Activated CD4-positive, alpha-beta T cell treated with anti-CD3 and anti-CD28 coated beads, Interleukin-2, amount 50 U/mL, for 1 hour (primary cell): ENCODE measurements at places on chromosomes 2 and 18.

DNA sequence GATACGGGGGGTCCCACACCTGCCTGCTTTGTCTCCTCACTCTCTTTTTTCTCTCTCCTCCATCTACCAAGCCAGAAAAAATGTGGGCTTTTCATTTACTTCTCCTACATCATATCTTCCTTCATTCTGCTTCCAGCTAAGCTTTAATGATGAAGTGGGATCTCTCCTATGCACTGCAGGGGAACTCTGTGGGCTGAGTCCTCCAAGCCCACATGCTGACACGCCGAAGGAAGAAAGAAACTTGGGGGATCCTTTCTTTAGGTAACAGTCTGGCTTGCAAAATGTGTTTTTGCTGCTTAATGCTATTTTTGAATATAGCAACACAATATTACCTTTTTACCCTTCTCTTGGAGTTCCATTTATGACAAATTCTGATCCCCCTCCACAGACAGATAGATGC lies 33.6 kb upstream of the YWHAQ start:
- no peak for DNase-seq

- no peak for DNase-seq
These were observed 382.2 kb upstream of the HNRNPA3 start for GRCh38 chr2:176830362-176830761.

GRCh38 chr2:127101048-127101611 lies 5.8 kb downstream of the BIN1 start:
- no peak for DNase-seq

GRCh38 chr2:54927085-54927750 lies 123.0 kb downstream of the RTN4 start:
- no peak for DNase-seq

GRCh38 chr18:75344161-75344560 lies 83.3 kb downstream of the SMIM21 start:
- DNase-seq: no peak

DNA sequence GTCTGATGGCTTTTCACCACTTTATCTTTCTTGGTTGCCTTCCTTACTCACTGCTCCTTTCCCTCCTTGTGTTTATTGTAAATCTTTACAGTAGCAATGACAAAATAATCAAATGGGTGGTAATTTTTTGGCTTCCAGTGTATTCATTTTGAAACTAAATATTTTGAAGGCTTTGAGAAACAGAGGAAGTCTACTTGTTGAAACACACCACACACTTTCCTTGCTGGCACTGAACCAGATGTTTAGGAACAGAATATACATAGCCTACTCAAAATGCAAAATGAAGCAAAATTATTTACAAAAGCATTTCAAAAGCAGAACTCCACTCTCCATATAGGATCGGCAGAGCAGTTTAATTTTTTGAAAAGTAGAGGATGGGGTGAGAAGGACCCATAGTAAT lies 189.8 kb downstream of the LTBP1 start:
- no peak for DNase-seq

DNA sequence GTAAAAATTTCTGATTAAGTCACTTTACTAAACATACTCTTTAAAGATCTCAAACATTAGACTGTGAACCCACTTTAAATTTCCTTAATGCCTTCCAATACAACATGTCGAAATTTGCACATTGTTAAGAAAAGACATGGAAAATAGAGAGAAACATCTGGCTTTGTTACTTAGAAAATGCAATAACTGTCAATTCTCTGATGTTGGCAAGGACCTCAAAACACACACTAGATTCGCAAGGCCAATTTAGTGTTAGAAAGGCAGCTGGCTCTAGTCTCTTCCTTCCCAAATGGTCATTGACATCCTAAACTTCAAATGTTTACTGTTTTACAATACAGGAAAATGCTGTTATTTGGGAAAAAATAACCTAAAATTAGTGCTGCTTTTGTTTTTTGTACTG lies 110.6 kb downstream of the UPP2 start:
- no peak for DNase-seq

GRCh38 chr18:10736984-10737383 lies 211.2 kb downstream of the NAPG start:
- DNase-seq: no peak

- DNase-seq: no peak
These were observed 1.6 kb downstream of the CRIM1 start for GRCh38 chr2:36356990-36357846.

- DNase-seq: no peak
These were observed 97.4 kb downstream of the FSIP2 start for GRCh38 chr2:185835974-185836373.

DNA sequence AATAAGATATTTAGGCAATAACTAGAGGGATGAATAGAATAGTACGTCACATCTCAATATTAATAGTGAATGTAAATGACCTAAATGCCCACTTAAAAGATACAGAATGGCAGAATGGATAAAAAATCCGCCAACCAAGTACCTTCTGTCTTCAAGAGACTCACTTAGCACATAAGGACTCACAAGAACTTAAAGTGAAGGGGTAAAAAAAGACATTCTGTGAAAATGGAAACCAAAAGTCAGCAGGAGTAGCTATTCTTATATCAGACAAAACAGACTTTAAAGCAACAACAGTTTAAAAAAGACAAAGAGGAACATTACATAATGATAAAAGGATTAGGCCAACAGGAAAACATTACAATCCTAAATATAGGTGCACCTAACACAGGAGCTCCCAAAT lies 56.7 kb upstream of the DSC1 start:
- no peak for DNase-seq

DNA sequence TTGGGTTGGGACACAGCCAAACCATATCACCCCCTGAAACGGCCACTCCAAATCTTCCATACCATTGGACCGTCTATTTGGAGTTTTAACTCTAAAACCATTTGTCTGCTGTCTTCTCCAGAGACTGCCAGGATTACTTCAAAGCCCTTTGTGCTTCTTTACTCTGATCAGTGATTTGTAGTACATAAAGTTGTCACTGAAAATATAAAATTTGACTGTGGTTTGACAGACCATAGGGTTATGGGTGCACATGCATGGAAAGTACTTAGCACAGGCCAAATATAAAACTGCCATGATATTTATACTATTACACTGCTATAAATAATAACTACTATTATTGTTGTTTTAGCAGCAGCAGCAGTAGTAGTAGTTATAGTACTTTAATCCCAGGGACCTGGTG lies 53.7 kb upstream of the AQP4 start:
- DNase-seq: no peak

GRCh38 chr2:234641086-234641485 lies 144.2 kb upstream of the ARL4C start:
- DNase-seq: no peak

DNA sequence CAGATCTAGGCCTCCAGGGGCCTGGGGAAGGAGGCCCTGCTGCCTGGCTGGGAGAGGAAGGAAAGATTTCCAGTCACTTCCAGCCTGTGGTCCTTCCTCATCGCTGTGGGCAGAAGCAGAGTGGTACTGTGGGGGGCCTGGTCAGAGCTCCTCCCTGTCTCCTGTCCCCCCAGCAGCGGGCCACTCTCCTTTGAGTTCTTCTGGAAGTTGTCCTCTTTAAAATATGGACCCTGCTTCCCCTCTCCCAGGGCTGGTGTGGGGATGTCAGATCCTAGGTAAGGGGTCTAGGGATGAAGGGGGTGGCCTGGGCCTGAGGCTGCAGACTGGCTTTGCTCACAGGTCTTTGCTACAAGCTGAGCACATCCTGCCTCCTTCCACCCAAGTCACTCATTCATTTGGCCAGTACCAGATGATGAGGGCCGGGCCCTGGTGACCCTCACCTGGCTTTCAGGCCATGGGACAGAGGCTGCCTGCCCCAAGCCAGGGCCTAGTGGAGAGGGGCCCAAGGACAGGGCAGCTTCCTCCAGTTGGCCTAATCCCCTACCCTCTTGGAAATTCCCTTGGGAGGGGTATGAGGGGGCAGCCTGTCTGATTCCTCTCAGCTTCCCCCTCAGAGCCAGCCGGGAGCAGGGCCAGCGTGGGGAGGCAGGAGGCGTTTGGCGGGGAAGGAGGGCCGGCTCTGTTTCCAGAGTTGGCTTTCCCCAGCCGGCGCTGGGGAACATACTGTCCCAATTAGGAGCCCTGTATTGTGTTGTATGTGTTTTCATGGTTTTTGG lies 231.9 kb downstream of the DYSF start:
- no peak for DNase-seq

- no peak for DNase-seq
These were observed 123.8 kb downstream of the CYP26B1 start for GRCh38 chr2:72023678-72024390.

- DNase-seq: no peak
These were observed 97.2 kb downstream of the B3GNT2 start for GRCh38 chr2:62293151-62293489.

- DNase-seq: no peak
These were observed 343.9 kb upstream of the ACVR2A start for GRCh38 chr2:147500819-147501395.

- no peak for DNase-seq
These were observed at the start of gene POU3F3 for GRCh38 chr2:104853534-104854497. TSS of gene POU3F3 (plus strand) at chr2:104854115. CDS start at chr2:104855511, 1,396 bp downstream.

DNA sequence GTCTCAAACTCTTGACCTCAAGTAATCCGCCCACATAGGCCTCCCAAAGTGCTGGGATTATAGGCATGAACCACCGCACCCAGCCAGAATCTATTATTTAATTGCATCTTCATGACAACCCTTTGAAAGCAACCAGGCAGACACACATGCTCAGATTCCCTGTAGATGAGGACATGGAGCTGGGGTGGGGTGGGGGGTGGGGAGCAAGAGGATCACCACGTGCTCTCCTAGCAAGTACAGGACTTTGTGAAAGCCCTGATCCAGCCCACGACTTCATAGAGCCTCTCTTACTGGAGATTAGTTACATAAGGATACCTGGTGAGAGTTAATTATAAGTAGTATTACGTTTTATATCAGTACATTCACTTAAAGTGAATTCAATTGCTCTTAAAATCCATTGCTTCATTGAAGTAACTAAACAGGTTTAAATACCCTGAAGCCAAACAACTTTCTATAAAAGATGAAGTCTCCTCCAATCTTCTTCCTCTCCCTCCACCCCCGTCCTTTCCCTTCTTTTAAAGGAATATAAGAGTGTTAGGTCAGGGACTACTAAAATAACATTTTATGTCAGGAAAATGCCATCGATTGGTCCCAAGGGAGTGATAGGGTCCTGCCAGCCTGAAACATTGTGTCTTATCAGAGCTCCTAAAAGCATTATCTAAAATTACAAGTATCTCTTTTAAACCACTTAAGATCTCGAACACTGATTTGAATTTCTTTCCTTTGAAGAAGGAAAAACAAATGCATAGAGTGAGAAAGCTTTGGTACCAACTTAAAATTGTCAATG lies 123.9 kb downstream of the EPHA4 start:
- no peak for DNase-seq

GRCh38 chr2:30237966-30238800 lies 6.8 kb downstream of the LBH start:
- no peak for DNase-seq

DNA sequence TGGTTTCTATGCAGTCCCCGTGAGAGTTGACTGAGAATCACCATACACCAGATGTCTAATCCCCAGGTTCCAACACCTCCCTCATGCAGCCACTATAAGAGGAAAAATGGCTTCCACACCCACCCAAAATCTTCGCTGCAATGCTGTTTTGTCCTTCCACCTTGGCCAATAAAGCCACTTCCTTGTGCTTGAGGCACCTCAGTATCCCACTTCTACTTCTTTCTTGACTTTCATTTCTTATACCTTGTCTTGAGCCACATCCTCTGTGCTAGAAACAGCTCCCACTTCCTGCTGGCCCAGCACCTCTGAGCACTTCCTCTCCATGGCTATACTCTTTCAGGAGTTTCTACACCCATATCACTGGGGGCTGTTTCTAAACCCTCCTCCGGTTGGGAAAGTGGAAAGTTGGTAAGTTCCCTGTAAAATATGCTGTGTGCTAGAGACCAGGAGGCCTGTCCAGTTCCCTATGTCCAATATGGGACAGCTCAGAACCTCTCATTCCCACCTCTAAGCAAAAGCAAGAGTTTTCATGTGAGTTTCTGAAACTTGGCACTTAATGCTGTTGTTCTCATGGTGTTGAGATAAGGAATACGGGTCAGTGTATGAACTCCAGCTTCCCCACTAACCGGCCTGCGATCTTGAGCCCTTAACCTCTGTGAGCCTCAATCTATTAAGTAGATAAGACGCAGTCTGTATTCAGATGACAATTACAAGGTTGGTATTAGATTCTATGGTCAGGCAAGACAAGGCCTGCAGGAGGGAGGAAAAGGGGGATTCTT lies 209.1 kb upstream of the ID2 start:
- no peak for DNase-seq

GRCh38 chr2:36729067-36729466 lies 32.6 kb downstream of the VIT start:
- DNase-seq: no peak

DNA sequence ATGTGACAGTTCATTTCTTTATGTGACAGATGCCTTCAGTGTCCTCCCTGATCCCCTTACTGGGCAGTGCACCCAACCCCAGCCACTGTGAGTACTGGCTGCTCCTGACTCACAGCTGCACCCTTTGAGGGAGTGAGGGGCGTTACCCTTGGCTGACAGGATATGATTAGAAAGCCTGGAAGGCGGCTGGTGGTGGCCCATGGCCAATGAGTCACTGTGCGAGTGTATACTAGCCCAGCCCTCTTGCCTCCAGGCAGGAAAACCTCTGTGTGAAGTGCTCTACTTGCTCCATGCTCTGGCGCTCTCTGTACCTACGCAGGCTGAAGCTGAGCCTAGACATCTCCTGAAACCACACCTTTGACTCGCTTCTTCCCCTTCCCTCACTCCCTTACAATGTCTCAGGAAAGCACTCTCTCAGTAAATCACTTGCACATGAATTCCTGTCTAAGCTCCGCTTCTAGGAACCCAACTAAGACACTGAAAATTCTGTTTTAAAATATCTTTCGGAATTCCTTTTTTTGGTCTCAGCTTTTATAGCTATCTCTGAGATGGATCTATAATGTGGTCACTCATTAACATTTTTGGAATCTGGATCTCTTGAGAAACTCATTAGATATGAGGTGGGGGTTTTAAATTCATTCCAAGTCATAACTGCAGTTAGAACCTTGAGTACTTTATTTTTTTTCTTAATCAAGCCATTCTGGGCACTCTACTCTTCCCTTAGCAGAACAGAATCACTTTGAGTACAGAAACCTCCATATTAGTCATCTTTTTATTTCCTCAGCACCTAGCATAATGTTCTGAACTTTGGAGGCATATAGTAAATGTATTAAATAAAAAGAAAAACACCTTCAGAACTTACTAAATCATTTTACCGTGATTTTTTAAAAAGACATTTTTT lies 25.3 kb upstream of the STAM2 start:
- DNase-seq: no peak

DNA sequence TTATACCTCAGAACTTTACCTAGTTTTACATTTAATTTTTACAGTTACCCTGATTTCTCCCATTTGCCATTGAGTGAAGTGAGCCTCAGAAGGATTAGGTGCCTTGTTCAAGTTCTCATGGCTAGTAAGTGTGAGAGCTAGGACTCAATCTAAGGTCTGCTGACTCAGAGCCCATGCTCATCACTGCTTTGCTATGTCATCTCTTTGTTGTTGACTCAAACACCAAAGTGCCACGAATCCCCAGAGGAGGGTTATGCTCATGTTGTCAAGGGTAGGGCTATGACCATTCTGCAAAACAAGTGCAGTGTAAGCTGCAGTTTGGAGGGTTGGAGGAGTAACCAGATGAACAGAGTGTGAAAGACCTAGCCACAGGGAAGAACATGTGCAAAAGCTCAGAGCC lies 185.4 kb upstream of the SKOR2 start:
- no peak for DNase-seq

GRCh38 chr18:32576296-32576916 lies 105.7 kb upstream of the GAREM1 start:
- no peak for DNase-seq

GRCh38 chr2:18119883-18120282 lies 241.4 kb downstream of the KCNS3 start:
- no peak for DNase-seq
